ENCODE measurements at places on chromosomes 5 and 9.

DNA sequence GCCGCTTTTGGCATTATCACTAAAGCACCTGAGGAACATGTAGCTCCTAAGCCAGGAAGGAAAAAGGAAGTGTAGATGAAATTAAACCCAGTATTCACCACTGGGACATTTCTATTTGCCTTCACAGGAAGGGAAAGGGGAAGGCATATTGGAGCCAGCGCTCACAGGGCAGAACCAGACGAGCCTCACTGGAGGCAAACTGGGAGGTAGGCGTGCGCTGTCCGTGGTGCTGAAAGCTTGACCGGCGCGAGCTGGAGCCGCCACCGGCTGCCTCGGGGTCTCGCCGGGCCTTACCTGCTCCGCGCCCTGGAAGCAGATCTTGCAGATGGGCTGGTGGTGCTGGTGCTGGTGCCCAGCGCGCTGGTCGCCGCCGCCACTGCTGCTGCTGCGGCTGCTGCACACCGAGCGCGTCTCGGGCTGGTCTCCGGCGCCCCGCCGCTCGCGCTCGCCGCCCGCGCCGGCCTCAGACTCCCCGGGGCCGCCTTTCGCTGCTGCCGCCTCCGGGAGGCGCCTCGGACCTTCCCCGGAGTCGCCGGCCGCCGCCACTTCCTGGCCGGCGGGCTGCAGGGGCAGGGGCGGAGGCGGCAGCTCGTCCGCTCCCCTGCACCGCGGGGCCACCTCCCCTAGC, 732 bp downstream of the MARCHF11 start:
- DNase-seq, result peak; percentile 37

DNA sequence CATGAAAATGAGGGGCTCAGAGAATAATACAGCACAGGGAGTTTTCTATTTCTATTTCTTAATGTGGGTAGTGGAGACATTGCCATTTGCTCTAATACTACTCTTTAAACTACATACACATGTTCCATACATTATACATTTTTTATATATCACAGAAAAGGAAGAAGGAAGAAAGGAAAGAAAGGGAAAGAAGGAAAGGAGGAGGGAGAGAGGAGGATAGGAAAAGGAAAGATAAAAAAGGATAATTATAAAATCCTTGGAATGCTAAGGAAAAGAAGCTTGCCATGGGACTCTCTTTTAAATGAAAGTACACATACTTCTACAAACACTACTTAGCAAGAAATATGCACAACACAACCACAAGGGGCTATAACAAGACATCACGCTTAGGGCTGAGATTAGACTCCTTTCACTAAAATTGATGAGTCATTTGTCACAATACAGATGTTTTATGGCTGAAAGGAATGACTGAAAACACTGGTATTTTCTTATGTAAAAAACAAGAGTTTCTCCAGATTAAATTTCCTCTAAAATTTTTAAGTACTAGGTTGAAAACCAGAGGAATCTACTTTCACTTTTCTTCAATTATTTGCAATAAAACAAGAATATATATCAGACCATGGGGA, 219.8 kb downstream of the ARL15 start:
- no peak for DNase-seq

DNA sequence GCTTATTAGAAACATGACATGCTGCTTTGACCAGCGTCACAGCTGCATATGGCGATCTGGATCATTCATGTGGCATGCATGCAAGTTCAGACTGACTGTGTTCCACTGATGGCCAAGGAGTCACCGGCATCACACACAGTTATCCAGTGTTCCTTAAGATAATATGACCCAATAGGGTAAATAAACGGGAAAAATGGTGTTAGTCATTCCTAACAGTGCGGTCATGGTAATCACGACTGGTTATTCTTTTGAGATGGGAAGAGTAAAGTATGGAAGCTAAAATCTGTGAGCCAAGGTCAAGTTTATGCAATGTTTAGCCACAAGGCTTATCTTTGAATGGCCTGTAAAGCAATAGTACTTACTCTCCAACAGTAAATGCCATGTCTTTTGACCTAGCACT, 29.3 kb upstream of the LVRN start:
- DNase-seq, result no peak

DNA sequence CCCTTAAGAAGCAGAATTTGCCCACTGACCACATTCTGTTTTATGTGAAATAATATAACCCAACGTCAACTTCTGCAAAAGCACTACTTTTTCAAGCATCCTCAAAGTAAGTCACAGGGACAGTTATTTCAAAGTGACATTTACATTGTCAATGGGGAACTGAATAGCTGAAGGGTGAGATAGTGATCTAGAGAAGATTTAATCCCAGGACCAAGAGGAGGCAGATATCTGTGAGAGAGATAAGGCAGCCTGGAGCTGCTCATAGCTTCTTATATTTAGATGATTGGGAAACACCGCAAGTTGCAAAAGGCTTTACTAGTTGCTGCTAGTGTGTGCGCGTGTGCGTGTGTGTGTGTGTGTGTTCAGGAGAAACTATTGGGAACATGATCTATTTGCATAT, 210.4 kb upstream of the RFX3 start:
- no peak for DNase-seq

- no peak for DNase-seq
Measured at GRCh38 chr5:177427919-177428573, 1.6 kb downstream of the GRK6 start.

- no peak for DNase-seq
Measured at GRCh38 chr5:89374144-89374784, 491.3 kb upstream of the MEF2C start.

DNA sequence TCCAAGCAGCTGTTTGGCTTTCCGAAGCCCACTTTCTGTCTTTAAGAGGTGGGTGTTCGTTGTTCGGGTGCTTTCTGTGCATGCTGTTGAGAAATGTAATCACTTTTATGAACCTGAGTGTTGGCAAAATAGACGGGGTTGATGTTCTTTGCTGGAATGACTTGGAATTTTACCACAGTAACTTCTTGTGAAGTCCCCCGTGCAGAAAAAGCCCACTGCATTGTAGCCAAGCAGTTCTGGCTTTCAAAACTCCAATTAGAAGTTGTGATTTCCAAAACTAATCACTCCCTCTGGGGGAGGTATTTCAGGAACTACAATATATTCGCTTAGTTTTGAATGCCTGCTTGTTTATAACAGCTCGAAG, 111.1 kb downstream of the PAM start:
- DNase-seq, result no peak

DNA sequence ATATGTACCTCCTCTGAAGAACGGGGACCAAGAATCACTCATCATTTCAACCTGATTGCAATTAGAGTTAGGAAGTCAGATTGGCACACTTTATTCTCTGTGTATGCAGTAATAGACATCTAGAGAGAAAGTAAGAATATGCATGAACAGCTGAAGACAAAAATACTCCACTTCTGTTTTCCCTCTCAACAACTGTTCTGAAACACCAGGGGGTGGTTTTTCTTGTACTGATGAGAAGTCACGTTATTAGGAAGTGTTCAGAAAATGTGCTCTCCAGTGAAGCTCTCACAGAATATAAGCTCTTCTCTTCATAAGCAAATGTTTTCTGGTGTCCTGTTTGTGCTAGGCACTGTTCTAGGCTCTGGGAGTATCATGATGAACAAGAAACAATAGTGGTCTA, 531.7 kb upstream of the C9orf72 start:
- no peak for DNase-seq

- DNase-seq, result no peak
Measured at GRCh38 chr9:93298498-93299417, 114.8 kb downstream of the WNK2 start.

GRCh38 chr5:84299959-84300358, 84.7 kb downstream of the EDIL3 start:
- no peak for DNase-seq

GRCh38 chr5:91058155-91058554, 325.0 kb downstream of the ARRDC3 start:
- DNase-seq, result no peak

GRCh38 chr9:2271426-2271825, 256.3 kb downstream of the SMARCA2 start:
- DNase-seq, result no peak

DNA sequence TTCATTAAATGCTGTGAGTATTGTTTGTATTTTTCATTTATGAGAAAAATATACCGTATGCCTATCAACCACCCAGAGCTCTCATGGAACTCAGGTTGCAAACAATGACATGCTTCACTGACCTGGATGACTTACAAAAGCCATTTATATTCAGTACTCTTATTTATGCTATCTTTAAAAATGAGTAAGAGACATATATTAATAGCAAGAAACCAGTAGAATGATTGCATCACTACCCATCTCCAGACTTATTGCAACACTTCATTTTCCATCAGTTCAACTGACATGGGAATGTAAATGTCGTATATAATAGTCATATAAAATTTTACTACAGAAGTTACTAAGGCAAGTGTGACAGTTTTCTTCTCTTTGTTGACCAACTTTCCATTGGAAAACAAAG, 69.1 kb downstream of the OTP start:
- no peak for DNase-seq

- DNase-seq, result no peak
Measured at GRCh38 chr9:133249337-133249736, 25.7 kb downstream of the ABO start.

DNA sequence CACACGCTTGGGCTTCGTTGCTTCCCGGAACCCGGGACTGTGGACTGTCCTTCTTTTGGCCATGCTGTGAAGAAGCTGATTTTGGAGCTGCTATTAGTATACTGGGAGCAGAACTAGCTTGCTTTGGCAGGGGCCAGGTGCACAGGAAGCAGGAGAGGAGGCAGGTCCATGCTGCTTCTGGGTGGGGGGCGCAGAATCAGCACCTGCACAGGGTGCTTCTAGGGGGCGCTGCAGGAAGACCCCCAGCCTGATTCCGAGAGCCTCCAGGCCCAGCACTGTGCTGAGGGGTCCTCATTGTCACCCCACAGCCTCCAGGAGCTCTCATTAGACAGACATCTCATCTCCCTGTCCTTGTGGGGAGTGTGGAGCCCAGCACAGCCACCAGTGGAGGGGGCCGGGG, 252.6 kb upstream of the IRX4 start:
- no peak for DNase-seq

- DNase-seq, result no peak
Measured at GRCh38 chr5:87722286-87722685, 309.6 kb upstream of the CCNH start.

DNA sequence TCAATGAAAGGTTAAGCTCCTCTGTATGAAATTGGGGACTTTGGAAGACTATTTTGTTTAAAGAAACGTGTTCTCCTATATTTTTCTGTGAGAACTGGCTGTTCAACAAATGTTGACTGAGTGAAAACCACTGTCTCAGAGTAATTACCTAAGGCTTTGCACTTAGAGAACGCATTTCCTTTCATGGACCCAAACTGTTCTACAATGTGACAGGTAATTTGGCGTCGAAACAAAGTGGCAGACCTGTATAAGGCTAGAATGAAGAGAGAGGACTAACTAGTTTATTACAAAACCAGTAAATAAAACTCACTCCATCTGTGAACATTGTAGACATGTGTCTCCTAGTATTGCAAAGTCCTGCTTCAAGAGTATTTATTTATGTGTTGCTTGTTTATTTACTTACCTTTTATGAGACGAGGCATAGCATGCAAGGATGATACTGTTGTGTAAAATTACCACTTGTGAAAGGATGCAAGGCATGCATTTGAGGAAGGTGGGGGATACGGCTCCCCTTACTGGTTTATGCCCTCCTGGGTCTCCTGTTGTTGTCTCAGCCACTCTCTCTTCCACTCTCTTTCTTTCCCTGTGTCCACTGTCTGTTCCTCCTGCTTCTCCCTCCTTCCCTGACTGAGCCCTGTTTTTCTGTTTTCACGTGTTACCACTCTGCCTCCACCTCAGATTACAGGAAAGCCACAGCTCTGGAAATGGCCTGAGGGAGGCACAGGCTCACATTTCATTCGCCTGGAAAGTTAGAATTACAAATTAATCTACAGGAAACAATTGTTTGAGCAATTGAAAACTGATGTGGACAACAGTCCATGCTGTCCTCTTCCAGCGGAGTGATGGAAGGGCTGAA, 444.0 kb upstream of the ZNF608 start:
- DNase-seq, result no peak

GRCh38 chr5:1899201-1899600, 16.5 kb upstream of the IRX4 start:
- no peak for DNase-seq

DNA sequence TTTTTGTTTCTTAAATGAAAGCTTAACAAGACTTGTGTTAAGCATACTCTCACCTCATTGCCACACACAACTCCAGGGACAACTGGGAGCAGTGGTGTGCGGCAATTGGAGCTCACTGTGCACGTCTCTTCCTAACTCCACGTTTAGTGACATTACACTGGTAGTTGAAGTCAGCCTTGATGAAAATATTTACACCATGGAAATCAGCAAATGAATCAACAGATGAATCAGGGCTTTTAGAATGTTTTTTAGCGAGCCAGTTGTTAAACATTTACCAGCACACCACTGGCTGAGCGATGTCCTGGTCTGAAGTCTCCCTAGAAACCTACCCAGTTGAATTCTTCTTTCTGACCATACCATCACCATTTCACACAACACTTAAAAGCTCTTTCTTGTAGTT, 67.3 kb downstream of the KLHL3 start:
- DNase-seq, result no peak

GRCh38 chr5:169944922-169945680, 35.2 kb downstream of the INSYN2B start:
- DNase-seq, result no peak

DNA sequence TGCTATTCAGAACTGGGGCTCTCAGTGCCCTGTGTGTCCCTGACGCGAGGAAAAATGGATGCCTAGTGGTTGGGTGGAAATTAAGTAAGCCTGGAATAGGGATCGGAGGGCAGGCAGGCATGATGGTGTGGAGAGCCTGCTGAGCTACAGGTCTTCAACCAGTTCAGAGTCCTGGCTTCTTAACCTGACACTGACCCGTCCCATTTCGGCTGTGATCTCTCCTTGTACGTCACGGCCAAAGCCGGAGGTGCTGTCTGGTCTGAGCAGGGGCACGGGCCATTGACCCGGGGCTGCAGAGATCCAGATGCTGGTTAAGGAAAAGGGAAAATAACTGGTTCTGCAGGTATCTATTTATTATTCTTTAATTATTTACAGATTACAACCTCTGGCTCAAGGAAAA, 27.9 kb downstream of the RHOBTB3 start:
- DNase-seq, result no peak

GRCh38 chr9:136331556-136332481, 4.5 kb downstream of the GPSM1 start:
- DNase-seq, result no peak

GRCh38 chr5:149411738-149412519, 32.8 kb upstream of the IL17B start:
- DNase-seq, result no peak

DNA sequence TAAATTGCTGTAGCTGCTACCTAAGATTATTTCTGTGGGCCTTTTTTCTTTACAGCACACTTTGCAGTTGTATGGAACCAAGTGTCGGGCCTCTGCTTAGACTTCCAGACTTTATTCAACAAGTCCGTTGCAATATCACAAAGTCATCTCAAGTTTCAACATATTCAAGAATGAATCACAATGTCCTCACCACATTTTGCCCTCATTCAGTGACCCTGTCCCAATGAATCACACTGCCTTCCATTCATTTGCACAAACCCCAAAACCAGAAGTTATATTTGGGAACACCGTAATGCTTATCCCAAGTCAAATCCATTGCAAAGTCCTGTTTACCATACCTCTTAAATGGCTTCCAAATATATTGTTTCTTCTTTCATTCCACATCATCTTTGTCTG, 439.6 kb downstream of the CSNK1G3 start:
- DNase-seq, result no peak

- no peak for DNase-seq
Measured at GRCh38 chr5:14356305-14356704, 213.2 kb downstream of the TRIO start.

- DNase-seq, result no peak
Measured at GRCh38 chr9:20742833-20743232, 58.8 kb downstream of the FOCAD start.

GRCh38 chr9:3256571-3257330, 269.1 kb downstream of the RFX3 start:
- no peak for DNase-seq
